A549 treated with Hydrocortisone at 1 μM for 4 hours (cell line): ENCODE measurements at places on chromosomes 4 and X. TPM values are rescaled to one million over a fixed set of nuclear protein-coding genes. Genes with fewer than 3 reads are reported as not detected.

Gene EPHA5
- 0.21 to 0.40 TPM (median 0.39 TPM) in 5 replicates for total RNA-seq

Gene PDS5A
- 22.0 to 31.9 TPM (median 28.5 TPM) in 5 replicates for total RNA-seq

Gene ADGRL3
- total RNA-seq = 0.02 to 0.07 TPM (median 0.03 TPM) in 4 of 5 replicates, not detected in the other

Gene ZDHHC9
- 51.0 to 62.2 TPM (median 58.1 TPM) in 5 replicates for total RNA-seq

Gene TMPRSS11F
- not detected in 5 replicates for total RNA-seq

Gene GAGE12D
- not detected in 5 replicates for total RNA-seq

Gene USP51
- 0.37 to 0.71 TPM (median 0.59 TPM) in 5 replicates for total RNA-seq

Gene XAGE1A
- total RNA-seq = 7.3 to 39.6 TPM (median 16.0 TPM) in 5 replicates

Gene PPEF2
- total RNA-seq = not detected in 5 replicates

Gene ADH1A
- total RNA-seq = not detected in 5 replicates

Gene SYTL4
- 2.4 to 4.8 TPM (median 3.5 TPM) in 5 replicates for total RNA-seq

Gene XK
- 0.37 to 0.43 TPM (median 0.40 TPM) in 5 replicates for total RNA-seq

Gene TAPT1
- 10.4 to 17.5 TPM (median 16.1 TPM) in 5 replicates for total RNA-seq

Gene ZNF630
- total RNA-seq = 0.14 to 0.40 TPM (median 0.21 TPM) in 5 replicates

Gene ARMCX1
- total RNA-seq = 0.22 to 0.61 TPM (median 0.48 TPM) in 5 replicates

Gene LNX1
- 0.03 TPM in 2 of 5 replicates, not detected in the others for total RNA-seq

Gene MAGEC3
- total RNA-seq = not detected in 5 replicates

Gene TMPRSS11A
- not detected in 5 replicates for total RNA-seq

Gene TACC3
- 83.1 to 90.8 TPM (median 84.9 TPM) in 5 replicates for total RNA-seq

Gene FAM236B
- total RNA-seq = not detected in 5 replicates

Gene CCSER1
- not detected in 5 replicates for total RNA-seq

Gene C4orf54
- not detected in 5 replicates for total RNA-seq

Gene BTK
- 0.07 to 0.26 TPM (median 0.18 TPM) in 5 replicates for total RNA-seq

Gene HOPX
- not detected in 5 replicates for total RNA-seq

Gene TMEM35A
- total RNA-seq = not detected in 5 replicates

Gene NUDT10
- 0.96 to 1.4 TPM (median 1.0 TPM) in 5 replicates for total RNA-seq

Gene ZAR1
- 0.07 to 0.18 TPM (median 0.15 TPM) in 3 of 5 replicates, not detected in the others for total RNA-seq

Gene TMEM154
- total RNA-seq = 0.02 to 0.29 TPM (median 0.14 TPM) in 5 replicates

Gene ADH1B
- total RNA-seq = not detected in 5 replicates
